ENCODE measurements at places on chromosomes 6 and 20.

DNA sequence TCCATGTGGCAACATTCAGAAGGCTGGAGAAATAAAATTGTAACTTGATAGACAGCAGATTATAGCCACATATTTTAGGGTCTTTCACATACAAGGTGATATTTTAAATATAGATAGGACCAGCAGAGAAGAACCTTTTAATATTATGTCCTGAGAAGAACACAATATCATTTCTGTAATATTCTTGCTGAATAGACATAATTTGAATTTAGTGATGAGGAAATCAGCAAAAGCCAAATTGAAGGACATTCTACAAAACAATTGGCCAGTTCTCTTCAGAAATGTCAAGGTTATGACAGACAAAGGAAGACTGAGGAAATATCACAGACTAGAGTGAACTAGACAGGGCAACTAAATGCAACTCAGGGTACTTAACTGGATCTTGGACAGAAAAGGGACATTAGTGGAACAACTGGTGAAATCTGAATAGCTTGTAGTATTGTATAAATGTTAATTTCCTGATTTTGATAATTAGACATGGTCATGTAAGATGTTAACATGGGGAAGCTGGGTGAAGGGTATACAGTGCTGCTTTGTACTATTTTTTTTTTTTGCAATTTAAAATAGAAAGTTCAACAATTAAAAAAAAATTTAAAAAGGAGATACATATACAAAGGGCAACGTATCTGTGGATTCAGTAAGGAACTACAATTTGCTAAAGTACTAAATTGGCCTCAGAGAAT, 134.5 kb upstream of the SIM1 start:
- no peak for DNase-seq

GRCh38 chr20:15107931-15108330, 770.5 kb upstream of the FLRT3 start:
- no peak for DNase-seq

DNA sequence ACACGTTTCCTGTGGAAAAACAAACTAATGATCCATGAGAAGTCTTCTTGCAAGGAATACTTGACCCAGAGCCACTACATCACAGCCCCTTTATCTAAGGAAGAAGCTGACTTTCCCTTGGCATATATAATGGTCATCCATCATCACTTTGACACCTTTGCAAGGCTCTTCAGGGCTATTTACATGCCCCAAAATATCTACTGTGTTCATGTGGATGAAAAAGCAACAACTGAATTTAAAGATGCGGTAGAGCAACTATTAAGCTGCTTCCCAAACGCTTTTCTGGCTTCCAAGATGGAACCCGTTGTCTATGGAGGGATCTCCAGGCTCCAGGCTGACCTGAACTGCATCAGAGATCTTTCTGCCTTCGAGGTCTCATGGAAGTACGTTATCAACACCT, 35.4 kb downstream of the GCNT2 start:
- no peak for DNase-seq

DNA sequence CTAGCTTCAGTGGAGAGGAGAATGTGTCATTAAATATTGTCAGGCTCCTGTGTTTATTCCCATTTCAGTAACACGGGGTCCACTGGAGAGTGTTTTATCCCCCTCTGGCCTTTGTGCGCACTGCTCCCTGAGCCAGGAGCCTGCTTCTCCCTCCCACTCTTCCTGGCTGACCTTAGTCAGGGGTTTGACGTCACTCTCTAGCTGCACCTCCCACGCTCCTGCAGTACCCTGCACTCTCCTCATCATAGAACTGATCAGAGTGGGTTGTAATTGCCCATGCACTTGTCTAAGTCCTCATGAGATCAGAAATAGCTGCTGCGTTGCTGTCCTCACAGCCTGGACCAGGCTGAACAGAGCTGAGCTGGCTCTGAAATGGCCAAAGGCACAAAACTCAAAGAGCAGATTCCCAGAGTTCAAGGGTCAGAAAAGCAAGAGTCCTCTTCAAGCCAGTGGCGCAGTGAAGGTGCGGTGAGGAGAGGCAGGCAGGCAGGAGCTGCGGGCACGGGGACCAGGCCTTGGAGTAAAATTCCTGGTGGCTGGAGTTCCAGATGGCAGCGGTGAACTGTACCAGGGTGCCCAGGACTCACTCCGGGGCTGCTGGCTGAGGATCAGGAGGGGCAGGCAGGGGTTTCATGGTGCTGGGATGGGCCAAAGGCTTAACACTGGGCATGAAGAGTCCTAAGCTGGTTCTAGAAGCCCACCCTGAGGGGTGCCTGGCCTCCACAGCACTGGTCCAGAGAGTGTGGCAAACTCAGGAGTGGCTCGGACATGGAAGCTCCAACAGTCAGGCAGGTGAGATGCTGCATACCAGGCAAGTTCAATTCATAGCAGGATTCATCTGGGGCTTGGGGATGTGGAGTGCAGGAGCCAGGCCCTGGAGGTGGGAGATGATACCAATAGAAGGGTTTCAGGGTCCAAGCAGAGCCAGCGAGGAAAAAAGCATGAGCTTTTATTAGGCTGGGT, 170.9 kb downstream of the SCP2D1 start:
- peak; percentile 22 for DNase-seq

- no peak for DNase-seq
Measured at GRCh38 chr6:121465101-121465500, 29.7 kb downstream of the GJA1 start.

DNA sequence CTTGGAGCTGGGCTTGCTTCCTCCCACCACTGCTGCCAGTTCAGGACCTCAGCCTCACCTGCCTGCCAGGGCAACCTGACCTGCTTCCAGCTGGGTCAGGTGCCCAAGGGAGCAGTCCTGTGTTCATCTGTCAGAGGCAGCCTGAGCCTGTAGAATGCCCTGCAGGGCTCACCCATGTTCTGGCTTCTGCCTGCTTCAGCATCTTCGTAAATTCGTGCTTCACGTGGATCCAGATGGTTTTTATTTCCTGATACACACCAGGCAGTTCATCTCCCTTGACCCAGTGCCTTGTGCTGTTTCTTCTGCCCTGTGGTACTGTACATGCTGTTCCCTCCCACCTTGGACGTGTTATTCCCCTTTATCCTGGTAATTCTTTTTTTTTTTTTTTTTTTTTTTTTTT, 50.2 kb downstream of the ARID1B start:
- no peak for DNase-seq

- DNase-seq = no peak
Measured at GRCh38 chr6:42805297-42805861, 23.5 kb downstream of the BICRAL start.

- no peak for DNase-seq
Measured at GRCh38 chr6:16839631-16840179, 78.4 kb upstream of the ATXN1 start.

- DNase-seq = no peak
Measured at GRCh38 chr6:149198265-149198664, 119.2 kb upstream of the TAB2 start.

- DNase-seq = peak; percentile 72
Measured at GRCh38 chr20:50625986-50626677, 65.2 kb downstream of the RIPOR3 start.

- DNase-seq = no peak
Measured at GRCh38 chr6:37038292-37039198, 33.1 kb downstream of the FGD2 start.

DNA sequence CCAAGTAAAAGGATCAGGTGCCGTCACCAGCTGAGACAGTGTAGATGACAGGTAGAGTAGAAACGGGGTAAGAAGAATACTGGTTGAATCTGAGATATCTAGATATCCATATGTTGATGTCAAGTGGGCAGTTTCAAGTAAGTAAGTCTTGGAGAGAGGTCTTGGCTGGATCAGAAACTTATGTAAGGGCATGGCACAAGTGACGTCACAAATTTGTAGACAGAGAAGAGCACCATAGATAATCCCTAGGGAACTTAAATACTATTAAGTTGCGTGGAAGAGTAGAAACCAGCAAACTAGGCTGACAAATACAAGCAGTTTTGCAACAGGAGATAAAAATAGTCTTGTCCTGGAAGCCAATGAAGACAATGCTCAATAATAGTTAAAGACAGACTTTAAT, 123.2 kb downstream of the KHDRBS2 start:
- DNase-seq = no peak

DNA sequence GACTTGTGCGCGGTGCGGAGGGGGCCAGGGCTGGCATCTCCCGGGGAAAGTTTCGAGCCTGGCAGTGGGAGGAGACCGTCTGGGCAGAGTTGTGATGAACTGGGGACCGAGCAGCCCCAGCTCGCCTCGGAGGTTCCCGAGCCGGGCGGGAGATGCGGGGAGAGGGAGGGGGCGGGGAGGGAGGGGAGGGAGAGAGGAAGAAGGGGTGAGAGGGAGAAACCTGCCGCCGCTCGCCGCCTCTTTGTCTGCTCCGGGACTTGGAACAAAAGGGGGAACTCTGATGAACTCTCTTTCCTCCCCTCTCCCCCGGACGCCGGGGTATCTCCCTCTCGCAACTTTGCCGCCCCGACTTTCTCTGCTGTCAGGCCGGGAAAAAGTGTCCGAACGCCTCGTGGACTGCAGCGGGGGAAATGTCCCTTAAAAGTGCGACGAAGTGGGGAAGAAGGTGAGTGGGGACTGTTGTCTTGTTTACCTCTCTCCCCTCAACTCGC, 72.7 kb downstream of the SOX4 start:
- DNase-seq = peak; percentile 76

DNA sequence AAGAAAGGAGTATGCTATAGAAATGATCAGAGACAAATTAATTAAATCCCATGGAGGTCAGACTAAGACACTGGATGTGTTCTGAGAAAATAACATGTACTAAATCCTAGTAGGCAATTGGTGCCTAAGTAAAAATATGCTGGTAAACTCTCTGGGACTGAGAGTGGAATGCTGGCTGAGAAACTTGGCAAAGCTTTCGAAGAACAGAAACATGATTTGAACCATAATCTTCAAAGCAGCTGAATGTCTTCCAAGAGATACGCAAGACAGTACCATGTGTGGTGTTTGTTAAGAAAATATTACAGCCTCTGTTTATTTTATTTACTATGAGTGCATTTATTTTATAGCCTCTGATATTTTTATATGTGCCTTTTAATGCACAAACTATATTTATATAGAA, 55.2 kb downstream of the EFHC1 start:
- DNase-seq = no peak

DNA sequence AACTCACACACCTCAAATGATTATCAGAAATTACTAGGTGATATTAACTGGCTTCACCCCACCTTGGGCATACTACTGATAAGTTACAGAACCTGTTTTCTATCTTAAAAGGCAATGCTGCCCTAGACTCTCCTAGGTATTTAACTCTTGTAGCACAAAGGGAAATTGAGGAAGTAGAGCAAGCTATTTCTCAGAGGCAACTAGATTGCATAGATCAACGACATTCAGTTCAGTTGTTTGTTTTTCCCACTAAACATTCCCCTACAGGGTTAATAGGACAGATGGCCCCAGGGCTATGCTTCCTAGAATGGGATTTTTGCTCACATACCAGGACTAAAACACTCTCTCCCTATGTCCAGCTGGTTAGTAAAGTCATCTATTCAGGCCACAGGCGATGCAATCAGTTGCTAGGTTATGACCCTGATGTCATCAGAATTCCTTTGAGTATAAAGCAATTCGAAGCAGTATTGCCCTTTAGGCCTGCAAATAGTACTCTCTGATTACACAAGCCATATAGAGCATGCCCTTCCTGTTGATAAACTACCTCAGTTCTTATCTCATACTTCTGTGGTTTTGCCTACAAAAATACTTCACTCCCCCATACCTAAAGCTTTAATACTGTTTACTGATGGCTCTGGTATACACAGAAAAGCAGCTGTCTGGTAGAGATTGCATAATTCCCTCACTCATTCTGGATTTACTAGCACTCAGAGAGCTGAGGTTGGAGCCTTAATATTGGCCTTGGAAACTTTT, 67.4 kb upstream of the ASCC3 start:
- DNase-seq = no peak

DNA sequence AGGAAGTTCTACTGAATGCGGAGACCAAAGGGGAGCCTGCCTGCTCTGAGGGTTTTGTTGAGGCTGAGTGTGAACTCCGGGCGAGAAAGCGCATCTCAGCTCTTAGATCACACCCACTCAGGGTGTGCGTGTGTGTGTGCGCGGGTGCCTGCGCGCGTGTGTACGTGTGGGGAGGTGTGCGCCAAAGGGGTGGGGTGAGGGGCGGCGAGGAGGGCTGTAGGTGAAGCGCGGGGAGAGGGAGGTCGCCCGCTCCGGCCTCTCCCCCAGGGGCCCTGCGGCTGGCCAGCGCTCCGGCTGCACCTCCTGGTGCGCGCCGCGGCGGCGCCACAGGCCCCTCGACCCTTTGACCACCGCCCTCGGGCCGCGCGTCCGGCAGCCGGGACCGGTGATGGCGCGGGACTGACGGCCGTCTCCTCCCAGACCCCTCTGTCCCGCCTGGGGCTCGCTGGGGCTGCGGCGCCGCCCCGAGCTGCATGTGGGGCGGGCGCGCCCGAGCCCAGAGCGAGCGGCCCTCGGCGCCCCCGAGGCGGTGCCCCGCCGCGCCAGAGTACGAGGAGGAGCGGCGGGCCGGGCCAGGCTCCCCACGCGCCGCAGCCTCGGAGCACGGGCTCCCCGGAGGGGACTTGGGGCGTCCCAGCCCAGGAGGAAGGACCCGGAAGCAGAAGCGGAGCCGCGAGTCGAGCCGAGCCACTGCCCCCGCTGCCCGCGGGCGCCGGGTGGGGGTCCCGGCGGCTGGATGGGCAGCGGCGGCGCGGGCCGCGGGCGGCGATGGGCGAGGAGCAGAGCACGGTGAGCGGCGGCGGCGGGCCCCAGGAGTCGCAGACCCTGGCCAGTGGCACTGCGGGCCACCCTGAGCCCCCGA, at the start of gene RNF217:
TSS of gene RNF217 (plus strand) at position 661 of the 862 bp plus-strand sequence. CDS start at position 769, 108 bp downstream.
- DNase-seq = peak; percentile 82

DNA sequence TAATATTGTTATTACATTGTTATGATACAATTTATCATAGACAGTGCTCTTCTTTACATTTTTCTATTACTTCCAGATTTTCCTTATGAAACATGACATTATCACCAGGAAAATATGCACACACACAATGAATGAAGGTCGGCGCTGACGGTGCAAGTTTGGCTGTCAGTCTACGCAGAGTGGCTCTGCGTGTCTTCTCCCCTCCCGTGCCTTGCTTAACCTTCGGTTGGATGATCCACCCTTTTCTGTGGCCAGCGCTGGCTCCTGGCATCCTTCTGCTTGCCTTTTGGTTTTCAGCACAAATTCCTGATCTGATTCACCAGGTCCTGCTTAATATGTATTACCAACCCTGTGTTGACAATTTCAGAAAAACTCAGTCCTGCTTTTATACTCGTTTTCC, 157.4 kb downstream of the TSHZ2 start:
- no peak for DNase-seq
